ENCODE measurements at places on chromosomes 5 and 9. TPM values are rescaled to one million over a fixed set of nuclear protein-coding genes. Genes with fewer than 3 reads are reported as not detected.

GRCh38 chr5:144703776-144704175, 533.1 kb downstream of the KCTD16 start:
- DNase-seq: no peak

- DNase-seq: no peak
These were observed 7.8 kb downstream of the PHYHD1 start for GRCh38 chr9:128928624-128929023.

GRCh38 chr9:107738789-107739188, 249.2 kb upstream of the KLF4 start:
- DNase-seq: no peak

GRCh38 chr5:9354336-9355081, 191.4 kb downstream of the SEMA5A start:
- DNase-seq: no peak

- no peak for DNase-seq
These were observed 8.5 kb downstream of the DMXL1 start for GRCh38 chr5:119079318-119079921.

- no peak for DNase-seq
These were observed 146.1 kb upstream of the TSLP start for GRCh38 chr5:110925398-110925797.

- no peak for DNase-seq
These were observed 2.9 kb upstream of the OR2Y1 start for GRCh38 chr5:180742727-180743126.

GRCh38 chr5:535846-536698, 11.8 kb upstream of the SLC9A3 start:
- DNase-seq: no peak

The PCDHGA10 gene
- total RNA-seq: 6.0 TPM

DNA sequence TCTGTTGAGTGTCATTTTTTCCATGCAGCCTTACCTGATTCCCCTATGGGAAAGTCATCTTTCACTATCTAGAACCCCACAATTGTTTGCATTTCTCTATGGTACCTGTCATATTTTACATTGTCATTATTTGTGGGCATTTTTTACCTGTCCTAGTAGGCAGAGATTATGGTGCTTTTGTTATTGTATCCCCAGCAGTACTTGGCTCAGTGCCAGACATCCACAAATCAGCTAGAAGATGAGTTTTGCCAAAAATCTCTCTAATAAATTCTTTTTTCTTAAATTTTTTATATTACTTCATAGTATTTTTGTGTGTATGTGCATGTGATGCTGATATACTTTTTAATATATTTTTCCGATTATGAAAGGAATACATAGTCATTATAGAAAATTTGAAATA, 13.2 kb downstream of the GARNL3 start:
- DNase-seq: no peak

The TAF1L gene
- total RNA-seq: under 0.01 TPM

DNA sequence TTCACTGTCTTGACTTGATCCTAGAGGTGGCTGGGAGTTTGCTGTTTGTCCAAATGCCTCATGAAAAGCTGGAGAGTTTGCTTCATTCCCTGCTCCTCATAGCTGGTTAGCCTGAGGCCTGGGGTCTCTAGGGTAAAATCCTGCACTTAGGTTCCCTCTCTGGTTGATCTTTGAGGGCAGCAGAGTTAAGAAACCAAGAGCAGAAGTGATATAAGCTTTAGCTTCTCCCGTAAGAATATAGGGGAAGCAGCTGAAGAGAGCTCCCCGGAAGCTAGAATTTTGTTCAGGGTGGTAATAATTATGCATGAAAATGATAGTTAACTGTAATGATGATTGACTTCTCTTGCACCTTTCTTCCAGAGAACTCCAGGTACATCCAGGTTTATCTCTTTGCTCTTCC, 1.4 kb downstream of the FAM53C start:
- no peak for DNase-seq

DNA sequence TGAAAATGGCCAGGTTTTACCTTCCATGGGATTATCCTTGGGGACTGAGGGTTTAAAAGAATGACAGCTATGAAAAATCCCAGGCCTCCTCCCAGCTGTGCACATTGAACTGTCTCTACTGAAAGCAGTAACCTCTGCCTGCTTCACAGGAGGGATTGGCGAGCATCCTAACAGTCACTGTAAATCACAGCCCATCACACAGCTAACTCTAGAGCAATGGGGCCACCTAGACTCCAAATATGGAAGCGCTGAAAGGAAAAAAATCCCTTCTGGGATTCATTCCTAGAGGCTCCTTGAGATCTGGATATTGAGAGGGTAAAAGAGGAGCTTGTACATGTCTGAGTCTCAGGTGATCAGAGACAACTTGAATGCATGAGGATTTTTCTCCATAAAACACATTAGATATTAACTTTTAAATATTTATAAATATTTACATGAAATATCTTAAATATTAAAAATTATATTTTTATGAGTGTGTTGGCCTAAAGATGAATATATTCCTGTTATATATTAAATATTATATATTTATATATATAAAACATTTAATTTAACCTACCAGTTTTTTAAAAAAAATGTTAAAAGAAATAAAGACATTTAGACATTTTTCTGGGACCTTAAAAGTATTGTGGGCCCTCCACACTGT, 133.8 kb upstream of the SLC24A2 start:
- peak; percentile 62 for DNase-seq

DNA sequence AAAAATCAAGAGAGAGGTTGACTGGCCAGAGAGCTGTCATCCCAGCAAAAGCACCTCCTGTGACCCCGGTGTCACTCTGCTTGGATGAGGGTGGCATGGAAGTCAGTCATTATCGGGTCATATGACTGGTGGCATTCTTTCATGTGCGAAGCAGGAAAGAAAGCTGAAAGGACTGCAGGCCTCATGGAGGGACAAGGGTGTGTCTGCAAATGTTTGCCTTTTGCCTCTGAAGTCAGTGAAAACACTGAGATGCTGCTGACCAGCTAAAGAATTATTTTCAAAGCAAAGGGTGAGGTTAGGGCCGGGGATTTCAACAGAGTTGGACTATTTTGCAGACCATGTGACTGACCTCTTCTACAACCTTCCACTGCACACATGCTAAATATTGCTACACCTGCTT, 298.3 kb downstream of the CSNK1G3 start:
- DNase-seq: no peak

DNA sequence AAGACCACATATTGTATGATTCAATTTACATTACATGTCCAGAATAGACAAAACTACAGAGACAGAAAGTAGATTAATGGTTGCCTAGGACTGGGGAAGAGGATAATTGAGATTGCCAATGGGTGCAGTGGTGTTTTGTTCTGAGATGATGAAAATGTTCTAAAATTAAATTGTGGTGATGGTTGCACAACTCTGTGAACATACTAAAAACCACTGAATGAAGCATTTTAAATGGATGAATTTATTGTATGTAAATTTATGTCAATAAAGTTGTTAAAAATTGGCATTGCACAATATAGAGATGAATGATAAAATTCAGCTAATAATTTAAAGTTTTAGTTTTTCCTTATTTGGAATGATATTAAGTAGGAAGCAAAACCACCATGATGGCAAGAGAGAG, 109.5 kb upstream of the NR4A3 start:
- no peak for DNase-seq

The ADAMTS16 gene
- not detected for total RNA-seq

The MLANA gene
- total RNA-seq: not detected

DNA sequence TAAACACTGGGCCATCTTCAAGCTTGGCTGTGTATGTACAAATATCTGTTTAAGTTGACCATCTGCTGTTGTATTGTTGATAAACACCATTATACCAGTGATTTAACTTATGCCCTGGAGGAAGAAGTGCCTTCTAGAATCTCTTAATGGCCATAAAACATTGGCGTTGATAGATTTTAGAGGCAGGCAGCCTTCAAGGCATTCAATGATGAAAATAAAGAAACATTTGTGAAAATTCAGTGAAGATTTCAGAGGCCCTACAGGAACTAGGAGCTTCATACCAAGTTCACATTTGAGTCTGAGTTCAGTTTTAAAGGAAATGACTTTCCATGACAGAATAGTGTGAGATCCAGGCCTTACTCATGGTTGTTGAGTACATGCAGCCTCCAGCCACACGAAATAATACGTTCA, 52.2 kb downstream of the MAP1B start:
- peak; percentile 60 for DNase-seq

GRCh38 chr5:175325681-175326080, 118.3 kb downstream of the DRD1 start:
- no peak for DNase-seq

DNA sequence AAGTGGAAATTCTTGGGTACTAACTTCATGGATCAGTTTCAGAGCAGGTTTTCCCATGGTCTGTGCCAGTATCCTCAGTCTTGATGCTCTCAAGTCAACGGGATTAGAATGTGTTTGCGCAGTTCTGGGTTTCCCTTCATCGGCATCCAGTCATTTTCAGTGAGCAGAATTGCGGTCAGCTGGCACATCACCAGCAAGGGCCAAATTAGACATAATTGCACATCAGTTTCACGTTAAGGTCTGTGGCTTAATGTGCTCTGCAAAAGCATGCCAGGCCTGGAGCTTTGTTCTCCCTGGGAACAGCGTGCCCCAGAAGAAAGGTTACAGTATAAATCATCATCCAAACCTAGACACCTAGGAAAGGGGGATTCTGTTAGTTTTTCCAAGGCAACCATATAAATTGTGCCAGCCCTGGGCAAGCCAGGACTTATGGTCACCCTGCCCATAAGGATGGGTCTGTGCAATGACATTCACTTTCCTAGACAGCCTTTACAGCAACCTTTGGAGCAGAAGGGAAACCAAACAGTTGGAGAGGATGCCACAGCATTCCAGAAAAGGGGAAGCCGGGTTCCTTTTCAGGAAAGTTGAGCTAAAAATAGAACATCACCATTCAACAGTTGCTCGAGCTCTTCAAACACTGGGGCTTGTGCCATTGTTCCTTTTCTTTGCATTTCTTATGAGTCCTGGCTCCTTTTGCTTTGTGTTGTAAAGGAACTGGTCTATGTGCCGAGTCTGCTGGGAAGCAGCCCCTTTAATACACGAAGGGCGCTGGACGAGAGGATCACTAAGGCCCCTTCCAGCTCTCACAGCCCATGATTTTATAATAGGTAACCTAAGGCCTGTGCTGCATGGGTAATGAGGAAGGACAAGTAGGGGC, 23.1 kb downstream of the IQGAP2 start:
- DNase-seq: peak; percentile 10

The LECT2 gene
- total RNA-seq: not detected

- DNase-seq: no peak
These were observed 10.9 kb downstream of the CIZ1 start for GRCh38 chr9:128180447-128180846.

The PRLR gene
- total RNA-seq: not detected

The BTNL3 gene
- total RNA-seq: not detected

DNA sequence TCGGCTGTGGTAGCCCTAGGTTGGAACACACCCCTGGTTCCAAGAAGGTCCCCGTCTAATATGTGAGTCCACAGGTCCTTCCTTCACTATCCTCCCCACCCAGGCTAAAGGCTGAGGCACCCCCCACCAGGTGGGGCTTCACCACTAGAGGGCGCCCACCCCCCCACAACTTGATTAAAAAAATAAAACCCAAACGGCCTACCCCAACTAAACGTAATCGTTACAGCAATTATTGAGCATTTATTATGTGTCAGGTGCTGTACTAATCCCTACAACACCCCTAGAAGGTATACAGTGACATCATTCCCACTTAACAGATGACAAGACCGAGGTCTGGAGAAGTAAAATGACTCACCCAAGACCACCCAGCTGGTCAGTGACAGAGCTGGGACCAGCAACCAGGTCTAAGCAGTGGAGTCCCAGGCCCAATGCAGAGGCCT, 65.0 kb downstream of the FGF18 start:
- DNase-seq: peak; percentile 63

DNA sequence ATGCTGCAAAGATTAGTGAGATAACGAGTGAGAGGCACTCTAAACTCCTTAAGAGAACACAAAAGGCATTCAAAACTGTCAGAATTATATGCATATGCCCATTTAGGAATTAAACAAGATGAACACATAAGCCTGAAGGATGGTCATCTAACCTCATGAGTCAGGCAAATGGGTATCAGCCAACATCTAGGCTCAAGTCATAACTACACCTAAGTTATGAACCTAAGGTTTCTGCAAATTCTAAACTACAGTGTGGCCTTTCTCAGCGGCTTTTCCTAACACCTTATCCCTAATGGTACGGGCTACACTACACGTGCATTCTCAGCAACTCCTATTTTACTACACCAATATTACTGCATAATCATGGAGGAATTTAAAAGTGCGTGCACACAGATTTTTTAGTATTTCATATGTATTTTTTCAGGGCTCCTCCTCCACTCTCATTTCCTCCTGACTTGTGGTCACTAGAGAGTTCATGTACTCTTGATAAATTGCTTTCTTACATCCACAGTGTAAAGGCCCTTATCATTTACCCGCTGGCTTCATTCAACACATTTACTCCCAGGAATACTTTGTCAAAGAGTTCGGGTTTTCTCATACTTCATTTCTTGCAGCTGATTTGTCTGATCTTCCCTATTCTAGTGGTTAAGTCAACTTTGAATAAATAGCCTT, 316.5 kb downstream of the BNC2 start:
- DNase-seq: no peak

- DNase-seq: no peak
These were observed 2.4 kb upstream of the PITX1 start for GRCh38 chr5:135036405-135036804.

DNA sequence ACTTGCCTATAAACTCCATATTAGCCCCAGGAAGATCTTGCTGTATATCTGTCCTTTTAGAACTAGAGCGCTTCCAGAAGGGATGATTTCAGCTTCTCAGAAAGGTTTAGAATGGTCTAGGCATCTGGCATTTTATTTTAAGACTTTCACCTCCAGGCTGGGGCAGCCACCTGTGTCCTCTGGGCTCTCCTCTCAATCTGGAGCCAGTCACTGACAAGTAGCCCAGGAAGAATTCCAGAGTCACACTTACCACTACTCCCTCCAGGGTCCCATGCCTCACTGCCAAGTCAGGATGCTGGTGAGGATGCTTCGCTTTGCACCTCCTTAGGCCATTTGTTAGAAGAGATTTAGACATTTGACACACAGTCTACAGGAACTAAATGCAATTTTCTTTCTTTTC, 20.8 kb downstream of the B4GALT1 start:
- no peak for DNase-seq

The TMEM174 gene
- total RNA-seq: not detected

Measured in dermis blood vessel endothelial cell (primary cell).